Inflammatory macrophage treated with lipopolysaccharide for 1 hour (primary cell): ENCODE measurements at places on chromosomes 4 and X.

GRCh38 chr4:108972613-108973283, 209.9 kb upstream of the ETNPPL start:
- DNase-seq = no peak

- DNase-seq = no peak
These were observed 886 bp upstream of the NDST3 start for GRCh38 chr4:118033148-118034052.

DNA sequence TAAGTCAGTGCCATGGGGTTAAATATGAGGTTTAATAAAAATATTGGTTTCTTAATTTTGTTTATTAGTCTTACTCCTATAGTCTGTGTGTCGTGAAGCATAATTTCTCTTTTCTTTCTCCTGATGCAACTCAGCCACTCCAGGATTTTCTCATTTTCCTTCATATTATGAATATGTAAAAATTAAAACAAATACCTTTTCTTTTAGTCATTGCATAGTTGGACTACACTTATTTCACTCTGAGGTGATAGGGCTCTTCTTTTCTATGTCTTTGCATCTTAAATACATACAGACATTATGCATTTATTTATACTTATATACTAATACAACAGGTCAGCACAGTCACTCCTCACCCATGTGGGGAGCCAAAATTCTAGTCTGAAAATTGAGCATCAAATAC, 19.1 kb downstream of the GALNT7 start:
- no peak for DNase-seq

DNA sequence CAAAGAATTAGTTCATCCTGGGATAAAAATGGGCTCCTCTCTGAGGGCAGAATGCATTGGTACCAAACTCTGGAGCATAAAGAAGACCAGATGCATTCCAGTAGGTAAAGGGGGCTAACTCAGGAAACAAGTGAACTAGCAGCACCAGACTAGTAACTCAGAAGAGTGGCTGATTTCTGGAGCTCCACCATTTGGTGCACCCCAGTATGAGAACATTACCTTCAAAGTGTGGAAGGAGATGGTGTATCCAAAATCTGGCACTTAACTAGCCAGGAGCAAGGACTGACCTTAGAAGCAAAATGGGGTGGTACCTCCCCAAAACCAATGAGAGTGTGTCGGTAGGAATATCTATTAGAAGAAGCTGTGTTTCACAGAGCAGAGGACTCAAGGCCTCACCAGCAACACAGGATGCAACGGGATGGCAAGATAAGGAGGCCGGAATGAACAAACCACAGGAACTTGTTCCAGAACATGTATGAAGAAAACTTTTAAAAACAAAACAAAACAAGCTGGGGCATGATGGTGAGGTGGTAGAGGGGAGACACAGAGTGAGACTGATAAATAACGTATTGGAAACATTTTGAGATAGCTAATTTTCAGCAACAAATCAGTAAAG, 142.3 kb downstream of the INPP4B start:
- DNase-seq = no peak

DNA sequence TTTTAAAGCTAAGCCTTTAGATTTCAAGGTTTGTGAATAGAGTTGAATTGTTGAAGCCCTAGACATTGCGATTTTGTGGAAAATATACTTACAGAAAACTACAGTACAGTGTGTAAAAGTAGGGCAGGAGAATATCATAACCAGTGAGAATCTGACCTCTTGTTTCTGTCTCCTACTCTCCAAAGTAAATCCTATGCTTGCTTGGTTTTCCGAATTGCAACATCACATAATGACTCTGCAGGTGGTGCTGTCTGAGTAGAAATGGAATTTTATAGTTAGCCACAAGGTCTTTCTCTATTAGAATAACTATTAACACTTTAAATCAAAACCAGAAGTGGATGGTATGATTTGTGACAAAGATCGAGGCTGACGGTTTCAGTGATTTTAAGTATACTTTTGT, 505.6 kb downstream of the RAPGEF2 start:
- DNase-seq = no peak

DNA sequence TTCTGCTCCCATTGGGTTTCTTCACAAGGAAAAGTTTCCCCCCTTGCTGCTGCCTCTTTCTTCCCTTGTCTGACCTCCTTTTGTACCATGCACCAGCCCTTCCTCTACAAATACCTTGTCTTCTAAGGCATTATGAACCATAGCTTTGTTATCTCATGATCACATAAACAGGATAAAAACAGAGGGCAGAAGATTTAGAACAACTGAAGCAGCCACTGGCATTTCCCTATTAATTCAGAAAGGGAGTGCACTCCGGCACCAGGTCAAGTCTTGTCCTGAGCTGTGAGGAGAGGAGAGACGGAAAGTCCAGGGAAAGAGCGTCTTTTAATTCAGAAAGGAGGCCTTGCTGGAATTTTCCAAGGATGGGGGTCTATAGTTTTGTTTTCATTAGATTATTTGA, 281.7 kb downstream of the RCHY1 start:
- DNase-seq = no peak

- DNase-seq = no peak
These were observed 72.3 kb upstream of the SH3RF1 start for GRCh38 chr4:169342906-169343564.

GRCh38 chrX:123818243-123818642, 41.6 kb upstream of the XIAP start:
- DNase-seq = no peak

- DNase-seq = no peak
These were observed 2.0 kb downstream of the ELK1 start for GRCh38 chrX:47648376-47648775.

- no peak for DNase-seq
These were observed 5.0 kb downstream of the FBXO8 start for GRCh38 chr4:174278467-174278866.

DNA sequence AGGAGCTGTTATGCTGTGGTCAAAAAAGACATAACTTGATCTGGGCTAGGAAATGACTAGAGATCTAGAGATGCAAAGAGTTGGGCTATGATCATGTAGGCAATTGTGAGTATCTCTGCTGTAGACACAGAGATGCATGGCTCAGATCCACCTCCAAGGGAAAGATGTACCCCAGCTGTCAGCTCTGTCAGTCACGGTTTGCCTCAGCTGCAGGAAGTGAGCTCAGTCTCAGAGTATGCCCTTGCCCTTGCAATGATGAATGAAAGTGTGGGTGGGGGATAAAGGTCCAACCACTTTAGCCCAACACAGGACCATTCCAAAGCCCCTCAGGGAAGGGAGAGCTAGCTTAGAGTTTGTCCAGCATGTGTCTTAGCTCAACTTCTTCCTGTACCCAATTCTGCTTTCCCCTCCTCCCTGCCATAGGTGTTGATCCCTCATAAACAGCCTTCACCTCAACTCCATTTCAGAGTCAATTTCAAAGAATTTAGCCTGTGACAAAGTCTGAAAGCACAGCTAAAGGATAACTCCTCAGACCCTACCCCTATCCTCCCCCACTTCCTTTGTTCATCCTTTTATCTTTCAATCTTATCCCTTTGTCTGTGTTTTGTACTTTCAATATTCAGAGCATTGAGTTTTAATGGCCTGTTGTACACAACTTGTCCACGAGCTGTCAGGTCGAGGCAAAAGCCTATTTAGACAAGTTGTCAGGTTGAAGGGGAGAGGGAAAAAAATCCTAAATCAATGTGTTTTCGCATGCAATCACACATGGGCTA, 90.6 kb downstream of the MID1IP1 start:
- no peak for DNase-seq

- DNase-seq = no peak
These were observed 57.5 kb upstream of the DYNLT3 start for GRCh38 chrX:37904833-37905232.

GRCh38 chr4:5280828-5281227, 229.5 kb downstream of the STK32B start:
- no peak for DNase-seq

DNA sequence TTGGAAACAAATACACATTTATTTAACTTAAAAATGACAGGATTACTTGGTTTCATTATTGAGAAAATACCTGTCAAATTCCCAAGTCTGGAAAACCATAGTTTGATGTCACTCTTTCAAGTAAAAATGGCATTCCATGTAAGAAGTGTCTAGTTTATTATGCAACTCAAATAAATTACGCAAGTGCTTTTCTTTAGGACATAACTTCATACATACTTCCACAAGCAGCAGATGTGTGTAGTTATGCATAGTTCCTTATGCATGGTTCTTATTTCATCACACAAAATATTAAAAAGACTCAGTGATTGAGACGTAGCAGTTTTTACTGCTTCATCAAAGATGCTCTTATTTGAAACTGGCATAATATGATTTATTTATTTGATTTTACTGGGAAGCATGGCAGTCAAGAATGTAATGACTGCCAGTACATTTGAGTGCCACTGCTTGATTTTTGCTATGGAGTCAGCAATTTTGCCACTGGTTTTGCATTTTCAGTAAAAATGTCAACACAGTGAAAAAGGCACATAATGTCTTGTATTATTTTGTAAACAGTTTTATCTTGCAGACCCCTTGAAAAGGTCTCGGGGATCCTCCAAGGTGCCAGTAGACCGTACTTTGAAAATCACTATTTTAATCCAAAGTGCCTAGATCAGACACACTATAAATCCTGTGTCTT, 62.1 kb downstream of the CLCN3 start:
- DNase-seq = peak; percentile 61

DNA sequence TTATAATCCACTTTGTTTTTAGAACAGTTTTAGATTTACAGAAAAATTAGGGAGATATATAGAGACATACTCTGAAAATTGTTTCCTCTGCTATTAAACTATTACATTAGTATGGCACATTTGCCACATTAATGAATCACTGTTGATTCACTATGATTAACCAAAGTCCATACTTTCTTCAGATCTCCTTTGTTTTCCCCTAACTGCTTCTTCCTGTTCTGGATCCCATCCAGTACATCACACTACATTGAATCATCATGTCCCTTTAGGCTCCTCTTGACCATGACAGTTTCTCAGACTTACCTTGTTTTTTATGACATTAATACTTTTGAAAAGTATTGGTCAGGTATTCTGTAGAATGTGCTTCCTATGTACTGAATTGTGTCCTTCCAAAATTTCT, 109.2 kb upstream of the EDNRA start:
- no peak for DNase-seq

DNA sequence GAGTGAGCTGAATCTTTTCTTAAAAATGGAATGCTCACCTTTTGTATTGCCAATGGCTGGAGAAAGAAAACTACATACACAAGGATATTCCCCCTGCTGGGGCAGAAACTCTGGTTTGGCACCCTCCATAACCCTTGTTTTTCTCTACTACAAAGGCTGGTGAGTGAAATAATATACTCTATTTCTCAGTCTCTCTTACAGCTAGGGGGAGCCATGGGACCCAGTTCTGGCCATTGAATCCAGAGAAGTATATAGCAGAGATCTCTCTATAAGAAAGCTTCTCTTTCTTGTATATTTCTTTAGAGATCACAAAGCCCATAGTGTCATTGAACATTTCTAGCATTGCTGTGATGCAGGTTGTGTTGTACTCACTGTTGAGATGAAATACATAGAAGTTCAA, 49.8 kb downstream of the SMPX start:
- no peak for DNase-seq

DNA sequence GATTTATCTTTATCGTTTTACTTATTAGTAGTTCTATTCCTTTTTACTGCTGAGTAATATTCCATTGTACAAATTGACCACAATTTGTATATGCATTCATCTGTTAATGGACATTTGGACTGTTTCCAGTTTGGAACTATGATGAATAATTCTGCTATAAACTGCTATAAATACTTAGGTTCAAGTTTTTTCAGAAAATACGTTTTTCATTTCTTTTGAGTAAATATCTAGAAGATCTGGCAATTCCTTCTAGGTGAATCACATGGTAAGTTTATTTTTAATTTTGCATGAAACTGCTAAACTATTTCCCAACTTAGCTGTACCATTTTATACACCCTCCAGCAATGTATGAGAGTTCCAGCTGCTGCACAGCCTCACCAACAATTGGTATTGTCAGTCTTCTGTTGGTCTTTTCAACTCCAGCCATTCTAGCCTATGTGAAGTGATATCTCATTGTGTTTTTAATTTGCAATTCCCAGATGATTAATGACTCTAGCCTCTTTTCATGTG, 22.2 kb downstream of the LIN54 start:
- no peak for DNase-seq

DNA sequence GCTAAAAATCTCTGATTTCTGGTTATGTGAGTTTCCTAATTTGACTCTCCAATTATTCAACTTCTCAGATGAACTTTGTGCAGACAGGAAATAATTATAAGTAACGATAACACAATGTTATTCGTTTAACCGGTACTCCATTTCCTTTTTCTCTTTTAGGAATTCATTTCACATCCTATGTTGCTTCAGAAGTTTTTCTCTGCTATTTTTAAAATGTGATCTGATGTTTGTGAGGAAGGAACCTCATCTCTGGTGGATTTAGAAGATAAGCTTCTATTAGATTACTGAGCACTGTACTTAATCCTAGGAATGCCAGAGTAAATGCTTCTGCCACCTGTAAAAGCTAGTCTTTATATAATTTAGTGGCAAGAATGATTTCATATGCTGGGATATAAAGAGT, 116.0 kb upstream of the ETNPPL start:
- DNase-seq = no peak

GRCh38 chr4:80229128-80229527, 31.8 kb downstream of the PRDM8 start:
- no peak for DNase-seq

GRCh38 chr4:32102896-32103295, 1382.7 kb downstream of the PCDH7 start:
- DNase-seq = no peak

- peak; percentile 71 for DNase-seq
These were observed 9.4 kb downstream of the KLF3 start for GRCh38 chr4:38673130-38673978.

DNA sequence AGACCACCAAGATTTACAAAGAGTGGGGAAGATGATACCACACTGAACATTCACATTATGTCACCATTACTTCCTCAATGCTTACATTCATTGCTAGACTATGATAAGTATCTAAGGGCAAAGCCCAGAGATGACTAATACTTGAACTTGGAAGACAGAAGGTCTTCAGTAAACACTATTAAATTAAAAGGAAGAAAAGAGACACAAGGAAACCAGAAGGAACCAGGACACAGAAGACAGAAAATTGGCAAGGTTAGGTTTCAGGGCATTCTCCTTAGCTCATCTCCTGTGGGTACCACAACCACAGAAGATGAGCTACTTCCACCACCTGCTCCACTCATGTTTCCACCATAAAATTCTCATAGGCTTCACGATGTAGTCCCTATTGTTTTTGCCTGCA, 64.9 kb downstream of the NLGN4X start:
- no peak for DNase-seq

DNA sequence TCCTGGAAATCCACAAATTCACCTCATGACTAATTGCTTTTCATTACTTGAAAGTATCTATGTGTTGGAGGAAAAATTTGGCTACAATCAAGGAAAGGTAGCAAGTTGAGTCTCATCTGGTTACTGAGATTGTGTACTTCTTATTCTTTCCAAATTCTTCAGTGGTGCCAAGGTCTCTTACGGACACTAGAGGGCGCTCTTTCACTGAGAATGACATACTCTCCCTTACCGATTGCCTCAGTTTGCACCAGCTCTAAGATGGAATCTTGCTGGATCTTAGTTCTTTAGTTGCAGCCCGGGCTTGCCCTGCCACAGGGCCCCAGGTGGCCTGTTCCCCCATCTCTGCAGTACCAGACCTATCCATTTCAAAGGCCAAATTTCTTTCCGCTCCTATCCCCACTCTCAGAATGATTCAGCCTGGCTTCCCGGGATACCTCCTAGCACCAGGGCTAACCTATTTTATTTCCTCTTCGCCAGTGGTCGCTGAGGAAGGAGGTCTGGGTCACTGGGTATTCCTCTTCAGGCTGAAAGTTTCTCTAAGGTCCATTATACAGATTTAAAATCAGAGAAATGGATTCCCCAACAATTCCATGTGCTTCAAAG, 24.6 kb upstream of the GPR50 start:
- peak; percentile 11 for DNase-seq
